ENCODE measurements at places on chromosomes 2 and 18.

GRCh38 chr2:149826471-149827125 is 239.0 kb upstream of the MMADHC start:
- DNase-seq = no peak

GRCh38 chr2:29448096-29448688 is 333.0 kb downstream of the CLIP4 start:
- DNase-seq = no peak

DNA sequence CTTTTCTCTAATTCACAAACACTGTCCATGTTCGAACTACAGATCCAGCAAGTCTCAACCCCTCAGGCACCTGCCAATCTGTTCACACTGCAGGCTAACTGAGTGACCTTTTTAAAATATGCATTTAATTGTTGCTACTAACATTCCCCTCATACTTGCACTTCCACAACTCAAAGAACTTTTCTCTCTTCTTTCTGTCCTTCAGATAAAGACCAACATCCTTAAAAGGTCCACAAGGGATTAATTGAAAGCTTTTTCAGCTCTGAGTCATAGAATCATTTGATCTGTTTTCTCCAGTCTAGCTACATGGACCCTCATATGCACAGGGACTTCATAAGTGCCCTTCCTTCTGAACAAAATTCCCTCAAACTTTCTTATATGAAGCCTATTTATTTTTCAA is 1321.2 kb downstream of the DPP10 start:
- DNase-seq = no peak

- DNase-seq = no peak
Measured at GRCh38 chr18:59140302-59140885, 710 bp downstream of the SEC11C start.

DNA sequence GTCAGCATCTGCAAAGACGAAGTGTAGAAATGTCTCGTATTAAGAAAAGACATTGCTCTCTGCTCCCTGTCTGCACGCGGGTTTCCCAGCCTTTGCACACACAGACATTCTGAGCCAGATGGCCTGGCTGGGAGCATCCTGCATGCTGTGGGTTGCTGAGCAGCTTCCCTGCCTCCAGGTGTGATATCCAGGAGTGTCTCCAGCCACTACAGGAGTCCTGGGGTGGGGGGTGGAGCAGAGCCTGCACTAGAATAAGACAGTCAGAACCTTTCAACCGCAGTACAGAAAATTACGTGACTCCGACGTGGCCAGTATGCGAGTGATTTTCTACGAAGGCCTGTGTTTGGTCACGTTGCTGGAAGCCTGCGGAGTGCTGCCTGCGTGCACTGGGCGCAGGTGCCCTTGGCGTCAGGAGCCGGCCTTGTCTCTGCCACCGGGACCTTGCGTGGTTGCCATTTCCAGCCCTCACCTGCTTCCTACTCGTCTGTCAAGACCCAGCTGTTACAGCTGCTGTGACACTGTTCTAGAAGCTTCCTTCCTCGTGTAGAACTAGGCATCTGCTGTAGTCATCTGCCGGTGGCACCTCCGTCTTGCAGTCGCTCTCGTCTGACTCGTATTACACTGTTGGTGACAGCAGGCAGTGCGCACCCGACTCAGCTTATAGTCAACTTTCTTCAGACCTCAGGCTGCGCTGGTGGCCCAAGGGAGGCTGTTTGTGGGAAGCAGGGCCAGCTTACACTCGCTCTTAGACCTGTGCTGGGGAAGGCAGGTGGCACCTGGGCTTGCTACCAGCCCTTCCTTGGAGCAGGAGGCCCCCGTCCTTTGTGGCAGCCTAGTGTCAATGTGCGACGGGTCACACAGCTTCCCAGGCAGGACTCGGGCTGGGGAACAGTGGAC is 11.2 kb downstream of the CTDP1 start:
- DNase-seq = no peak
